ENCODE measurements at places on chromosomes 1 and 21. TPM values are rescaled to one million over a fixed set of nuclear protein-coding genes. Genes with fewer than 3 reads are reported as not detected.

GJC2 gene
- polyA plus RNA-seq: 1.2 TPM

OR10J1 gene
- not detected for polyA plus RNA-seq

ST6GALNAC5 gene
- 1.9 TPM for polyA plus RNA-seq

EFNA4 gene
- 6.0 TPM for polyA plus RNA-seq

GRCh38 chr1:77288275-77288674 lies 6.5 kb downstream of the AK5 start:
- no peak for DNase-seq

GRCh38 chr21:43958364-43959158 lies 53.5 kb upstream of the TRAPPC10 start:
- no peak for DNase-seq

Data from hindlimb muscle (tissue), 1 donor.